ENCODE measurements at places on chromosomes 7 and 10.

DNA sequence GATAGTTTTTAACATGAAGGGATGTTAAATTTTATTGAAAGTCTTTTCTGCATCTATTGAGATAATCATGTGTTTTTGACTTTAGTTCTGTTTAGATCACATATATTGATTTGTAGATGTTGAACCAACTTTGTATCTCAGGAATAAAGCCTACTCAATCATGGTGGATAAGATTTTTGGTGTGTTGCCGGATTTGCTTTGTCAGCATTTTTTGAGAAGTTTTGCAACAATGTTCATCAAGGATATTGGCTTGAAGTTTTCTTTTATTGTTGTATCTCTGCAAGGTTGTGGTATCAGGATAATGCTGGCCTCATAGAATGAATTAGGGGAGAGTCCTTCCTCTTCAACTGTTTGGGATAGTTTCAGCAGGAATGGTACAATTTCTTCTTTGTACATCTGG, 9.3 kb upstream of the PPP1R3A start:
- DNase-seq = no peak

DNA sequence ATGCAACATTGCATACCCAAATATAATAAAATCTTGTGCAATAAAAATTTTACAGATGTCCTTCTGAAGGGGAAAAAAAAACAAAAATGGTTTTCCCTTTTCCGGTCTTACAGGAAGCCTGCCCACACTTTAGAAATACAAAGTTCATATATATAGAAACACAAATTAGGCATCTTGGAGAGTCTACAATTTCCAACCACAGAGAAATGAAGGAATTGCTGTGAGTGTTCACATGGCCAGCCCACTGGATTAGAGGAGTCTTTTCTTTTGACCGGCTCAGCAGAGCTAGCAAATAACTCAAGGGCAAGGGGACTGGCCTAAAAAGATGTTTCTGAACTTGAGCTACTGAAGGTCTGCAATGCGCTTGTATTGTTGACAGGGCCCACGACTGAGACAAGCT, 92.4 kb downstream of the GLI3 start:
- DNase-seq = no peak

DNA sequence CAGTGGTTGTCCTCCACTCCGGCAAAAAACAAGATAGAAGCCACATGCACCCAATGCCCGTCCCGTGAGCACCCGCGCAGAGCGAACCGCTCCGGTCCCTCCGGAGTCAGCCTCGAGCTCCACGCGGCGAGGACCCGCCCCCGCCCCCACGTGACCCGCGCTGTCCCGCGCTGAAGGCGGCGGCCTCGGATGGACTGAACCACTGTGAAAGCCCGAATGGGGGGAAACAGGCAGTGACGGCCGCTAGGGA, 766 bp upstream of the EIF3B start:
- peak; percentile 85 for DNase-seq

DNA sequence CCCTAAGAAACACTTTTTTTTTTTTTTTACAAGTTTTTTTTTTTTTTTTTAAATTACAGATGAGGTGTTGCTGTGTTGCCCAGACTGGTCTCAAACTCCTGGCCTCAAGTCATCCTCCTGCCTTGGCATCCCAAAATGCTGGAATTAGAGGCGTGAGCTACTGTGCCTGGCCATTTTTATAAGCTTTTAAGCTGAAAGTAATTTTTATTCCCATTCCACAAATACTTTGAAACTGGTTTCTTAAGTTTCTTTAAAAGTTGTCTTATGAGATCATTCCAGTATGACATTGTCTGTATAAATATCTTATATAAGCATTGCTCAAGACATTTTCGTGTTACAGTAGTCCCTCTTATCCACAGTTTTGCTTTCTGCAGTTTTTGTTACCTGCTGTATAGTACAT, 61.4 kb upstream of the CYP26C1 start:
- DNase-seq = no peak

DNA sequence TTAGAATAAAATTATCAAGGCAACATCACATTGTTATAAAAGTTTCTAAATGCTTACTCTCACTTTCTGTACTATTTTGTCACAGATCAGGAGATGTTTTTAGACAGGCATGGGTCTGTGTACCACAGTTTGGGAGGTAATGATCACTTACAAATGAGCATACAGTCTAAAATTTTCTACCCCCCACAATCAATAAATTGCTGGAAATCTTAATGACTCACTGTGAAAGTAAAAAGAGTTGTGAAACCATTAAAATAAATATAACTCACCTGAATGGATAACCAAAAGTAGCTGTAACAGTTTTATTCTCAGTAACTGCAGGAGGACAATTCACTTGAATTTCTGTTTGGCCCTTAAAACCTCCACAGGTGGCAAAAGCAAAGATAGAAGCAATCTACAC, 13.2 kb downstream of the SYPL1 start:
- DNase-seq = no peak

DNA sequence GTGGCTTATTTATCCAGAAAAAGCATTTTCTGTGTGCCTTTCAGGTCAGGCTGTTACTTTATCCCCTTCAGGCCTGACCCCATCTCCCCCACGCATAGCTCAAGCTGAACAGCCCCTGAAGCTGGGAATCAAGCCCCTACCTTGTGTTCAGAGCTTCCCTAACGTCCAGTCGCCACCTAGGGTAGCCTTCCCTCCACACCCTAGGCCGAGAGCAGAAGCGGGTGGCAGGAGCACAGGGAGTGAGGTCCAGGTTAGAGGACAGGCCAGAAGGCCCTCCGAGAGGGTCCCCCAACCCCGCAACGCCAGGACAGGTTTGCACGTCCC, 479 bp upstream of the SEMA4G start:
- DNase-seq = no peak

DNA sequence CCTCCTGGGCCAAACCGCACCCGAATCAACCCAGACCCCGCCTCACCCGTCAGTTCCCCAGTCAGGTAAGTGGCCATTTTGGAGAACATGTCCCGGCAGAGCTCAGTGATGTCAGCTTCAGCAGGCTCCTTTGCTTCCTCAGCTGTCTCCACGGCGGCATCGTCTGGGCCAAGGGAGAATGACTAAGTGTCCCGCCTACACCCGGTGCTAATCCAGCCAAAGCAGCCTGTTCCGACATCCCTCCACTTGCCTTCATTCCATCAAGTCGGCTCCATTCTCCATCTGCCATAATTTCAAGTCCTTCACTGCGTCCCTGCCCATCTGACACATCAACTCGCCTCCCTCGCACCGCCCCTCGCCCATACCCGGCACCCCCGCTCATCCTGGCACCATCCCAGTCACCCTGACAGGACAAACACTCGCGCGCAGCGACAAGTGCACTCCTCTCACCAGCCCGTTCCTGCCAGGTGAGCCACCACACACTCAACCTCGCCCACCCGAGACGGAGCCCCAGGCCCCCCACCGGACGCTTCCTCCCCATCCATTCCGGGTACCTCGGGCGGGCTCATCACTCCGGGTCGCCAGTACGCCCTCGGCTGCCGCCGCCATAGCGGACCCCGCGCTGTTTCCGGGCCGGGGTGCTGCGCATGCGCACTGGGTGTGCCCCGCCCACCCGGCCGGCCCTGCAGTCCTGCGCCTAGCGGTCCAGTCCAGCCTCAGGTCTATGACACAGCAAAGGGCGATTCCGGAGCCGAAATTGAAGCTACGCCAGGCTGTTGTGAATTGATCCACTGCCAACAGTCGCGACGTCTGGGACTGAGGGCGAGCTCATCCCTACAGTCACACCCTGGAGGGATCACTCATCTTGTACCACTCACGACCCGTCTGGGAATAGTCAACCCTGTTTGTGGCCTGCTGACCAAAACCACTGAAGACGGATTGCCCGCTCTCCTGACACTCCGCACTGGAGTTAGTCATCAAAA, at the start of gene BLOC1S2:
BLOC1S2 (minus strand) TSS at position 630 of the 983 bp plus-strand sequence; CDS start at position 609, 21 bp downstream.
- DNase-seq = peak; percentile 86

DNA sequence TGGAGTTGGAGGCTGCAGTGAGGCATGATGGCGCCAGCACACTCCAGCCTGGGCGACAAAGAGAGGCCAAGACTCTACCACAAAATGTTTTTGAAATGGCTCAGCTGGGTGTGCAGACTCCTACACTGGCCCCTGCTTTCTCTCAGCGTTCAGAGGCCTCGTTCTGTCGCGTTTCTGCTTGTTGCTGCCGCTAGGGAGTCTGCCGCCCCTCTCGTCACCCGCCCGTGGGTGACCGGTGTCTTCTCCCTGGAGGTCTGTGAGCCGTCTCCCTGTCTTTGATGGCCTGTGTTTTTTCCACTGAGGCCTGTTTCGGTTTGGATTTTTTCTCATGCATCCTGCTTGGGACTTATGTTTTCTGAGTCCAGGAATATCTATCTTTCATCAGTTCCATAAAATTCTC, 23.6 kb upstream of the UNCX start:
- no peak for DNase-seq

DNA sequence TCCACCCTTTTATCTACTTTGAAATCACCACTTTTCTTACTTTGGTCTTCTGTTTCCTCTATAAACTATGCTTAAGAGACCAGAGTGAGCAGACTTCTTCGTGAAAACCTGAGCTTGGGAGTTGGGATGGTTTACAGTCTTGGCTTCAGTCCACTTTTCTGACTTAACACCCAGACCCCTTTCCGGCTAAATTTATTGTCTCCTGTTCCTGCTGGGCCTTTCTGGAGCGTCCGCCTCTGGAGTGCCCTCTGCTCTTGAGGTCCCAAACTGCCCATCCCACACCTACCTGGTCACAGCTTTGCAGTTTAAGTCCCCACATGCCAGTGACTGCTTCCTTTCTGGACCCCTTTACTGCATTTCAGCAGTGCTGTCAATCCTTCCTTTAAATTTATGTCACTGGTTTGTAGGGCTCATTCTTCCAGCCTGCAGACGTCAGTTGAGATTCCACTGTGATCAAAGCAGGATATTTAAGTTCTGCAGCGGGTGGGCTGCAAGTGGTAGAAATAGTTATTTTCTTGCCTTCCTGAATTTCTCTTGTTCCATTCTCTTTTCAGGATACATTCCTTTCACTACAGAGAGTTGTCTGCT, 80.3 kb downstream of the KAT6B start:
- DNase-seq = no peak

- DNase-seq = no peak
Measured at GRCh38 chr10:7561216-7561893, 105.4 kb downstream of the ITIH5 start.

DNA sequence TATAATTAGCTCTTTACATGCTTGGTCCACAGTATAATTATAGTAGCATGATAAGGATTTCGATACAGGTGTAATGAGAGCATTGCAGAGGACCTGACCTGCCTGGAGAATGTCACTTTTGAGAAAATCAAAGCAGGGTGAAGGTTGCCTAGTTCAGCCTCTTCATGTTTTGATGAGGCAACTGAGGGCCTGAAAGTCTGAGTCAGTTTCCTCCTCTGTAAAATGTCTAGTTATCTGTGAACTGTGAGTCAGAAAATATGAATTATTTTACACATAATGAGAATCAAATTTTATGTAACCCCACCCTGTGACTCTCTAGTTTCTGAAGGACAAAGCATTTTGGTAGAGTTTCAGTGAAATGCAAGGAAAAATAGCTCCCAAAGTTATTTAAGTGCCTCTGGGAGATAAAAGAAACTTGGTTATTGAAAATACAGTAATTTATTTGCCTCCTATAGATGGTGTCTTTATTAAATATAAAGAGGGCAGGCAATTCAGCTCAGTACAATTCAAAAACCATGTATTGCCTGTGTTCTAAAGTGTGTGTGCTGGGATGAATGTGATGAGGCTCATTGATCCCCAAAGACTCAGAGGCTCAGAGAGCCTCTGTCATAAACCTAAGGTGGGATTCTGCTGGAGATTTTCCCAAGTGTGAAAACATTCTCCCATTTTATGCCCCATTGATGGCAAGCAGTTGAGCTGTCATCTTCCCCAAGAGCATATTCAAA, 37.3 kb upstream of the SAMD9L start:
- no peak for DNase-seq

DNA sequence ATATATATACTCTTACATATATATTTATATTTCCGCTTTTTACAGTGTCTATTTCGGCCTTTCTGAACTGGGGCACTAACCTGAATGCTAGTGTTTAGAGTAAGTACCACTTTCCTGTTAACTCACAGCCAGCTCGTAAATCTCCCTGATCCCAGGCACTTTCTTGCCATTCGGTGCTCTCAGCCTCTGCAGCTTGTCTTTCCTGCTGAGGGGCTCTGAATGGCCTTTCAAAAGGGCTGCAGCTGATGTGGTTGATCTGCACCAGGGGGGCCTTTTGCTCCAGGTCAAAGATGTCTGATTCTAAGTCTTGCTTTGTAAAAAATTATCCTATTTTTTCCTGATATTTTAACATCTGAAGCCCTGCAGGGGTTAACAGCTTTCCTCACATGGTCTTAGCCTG, 25.5 kb upstream of the HPS1 start:
- no peak for DNase-seq

DNA sequence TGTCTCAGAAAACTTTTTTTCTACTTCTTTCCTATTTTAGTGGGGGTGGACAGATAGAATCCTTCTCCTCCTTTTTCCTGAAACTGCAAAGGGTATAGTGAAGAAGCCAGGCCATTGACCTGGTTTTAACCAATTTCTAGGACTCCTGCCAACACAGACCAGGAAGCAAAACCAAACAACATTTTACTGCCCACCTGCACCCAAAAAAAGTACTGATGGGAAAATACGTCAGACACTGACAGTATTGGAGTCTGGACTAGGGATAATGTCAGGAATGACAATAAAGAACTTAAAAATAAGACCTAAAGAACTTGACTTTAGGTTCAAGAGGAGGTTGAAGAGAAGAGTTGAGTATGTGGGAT, 5.0 kb upstream of the STEAP4 start:
- DNase-seq = no peak

DNA sequence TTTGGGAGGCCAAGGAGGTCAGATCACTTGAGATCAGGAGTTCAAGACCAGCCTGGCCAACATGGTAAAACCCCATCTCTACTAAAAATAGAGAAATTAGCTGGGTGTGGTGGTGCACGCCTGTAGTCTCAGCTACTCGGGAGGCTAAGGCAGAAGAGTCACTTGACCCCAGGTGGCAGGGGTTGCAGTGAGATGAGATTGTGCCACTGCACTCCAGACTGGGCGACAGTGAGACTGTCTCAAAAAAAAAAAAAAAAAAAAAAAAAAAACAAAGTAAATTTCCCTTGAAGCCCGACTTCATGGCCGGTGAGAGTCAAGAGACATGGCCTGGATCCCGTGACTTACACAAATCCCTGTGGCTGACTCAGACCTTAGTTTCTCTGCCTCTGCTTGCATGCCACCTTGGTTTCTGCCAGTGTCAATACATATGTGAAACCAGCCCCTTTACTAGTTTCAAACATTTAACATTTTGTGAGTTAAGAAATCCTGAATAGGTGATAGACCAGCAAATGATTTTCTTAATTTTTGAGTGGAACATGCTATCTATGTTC, 62.8 kb downstream of the ZEB1 start:
- DNase-seq = no peak

GRCh38 chr7:142611566-142612236, 137.6 kb upstream of the PRSS1 start:
- no peak for DNase-seq

DNA sequence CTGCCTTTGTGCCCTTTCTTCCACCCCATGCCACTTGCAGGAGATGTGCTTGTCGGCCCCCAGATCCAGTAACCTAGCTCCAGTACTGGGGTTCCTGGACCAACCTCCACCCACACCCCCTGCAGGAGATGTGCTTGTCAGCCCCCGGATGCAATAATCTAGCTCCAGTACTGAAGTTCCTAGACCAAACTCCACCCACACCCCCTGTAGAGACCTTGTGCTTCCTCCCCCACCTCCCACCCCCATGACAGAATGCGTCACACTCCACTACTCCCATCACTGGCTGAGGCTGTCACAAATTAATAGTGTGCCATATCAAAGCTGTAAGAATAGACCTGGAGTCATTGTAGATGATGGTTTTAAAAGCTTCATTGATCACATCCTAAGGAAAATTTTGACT, 185.0 kb downstream of the BICC1 start:
- no peak for DNase-seq

- DNase-seq = no peak
Measured at GRCh38 chr10:78856421-78856820, 212.3 kb upstream of the ZMIZ1 start.

GRCh38 chr10:51363415-51363814, 289.1 kb downstream of the PRKG1 start:
- DNase-seq = no peak

All from stimulated activated CD8-positive, alpha-beta memory T cell treated with anti-CD3 and anti-CD28 coated beads, Interleukin-15, amount 100 ng/mL, for 48 hours (primary cell).